ENCODE measurements at places on chromosomes 6 and 20. TPM values are rescaled to one million over a fixed set of nuclear protein-coding genes. Genes with fewer than 3 reads are reported as not detected.

GRCh38 chr6:44054721-44055559 is 72.3 kb downstream of the MRPL14 start:
- DNase-seq = peak; percentile 68

- no peak for DNase-seq
Measured at GRCh38 chr6:94501516-94501915, 1075.8 kb upstream of the MANEA start.

DNA sequence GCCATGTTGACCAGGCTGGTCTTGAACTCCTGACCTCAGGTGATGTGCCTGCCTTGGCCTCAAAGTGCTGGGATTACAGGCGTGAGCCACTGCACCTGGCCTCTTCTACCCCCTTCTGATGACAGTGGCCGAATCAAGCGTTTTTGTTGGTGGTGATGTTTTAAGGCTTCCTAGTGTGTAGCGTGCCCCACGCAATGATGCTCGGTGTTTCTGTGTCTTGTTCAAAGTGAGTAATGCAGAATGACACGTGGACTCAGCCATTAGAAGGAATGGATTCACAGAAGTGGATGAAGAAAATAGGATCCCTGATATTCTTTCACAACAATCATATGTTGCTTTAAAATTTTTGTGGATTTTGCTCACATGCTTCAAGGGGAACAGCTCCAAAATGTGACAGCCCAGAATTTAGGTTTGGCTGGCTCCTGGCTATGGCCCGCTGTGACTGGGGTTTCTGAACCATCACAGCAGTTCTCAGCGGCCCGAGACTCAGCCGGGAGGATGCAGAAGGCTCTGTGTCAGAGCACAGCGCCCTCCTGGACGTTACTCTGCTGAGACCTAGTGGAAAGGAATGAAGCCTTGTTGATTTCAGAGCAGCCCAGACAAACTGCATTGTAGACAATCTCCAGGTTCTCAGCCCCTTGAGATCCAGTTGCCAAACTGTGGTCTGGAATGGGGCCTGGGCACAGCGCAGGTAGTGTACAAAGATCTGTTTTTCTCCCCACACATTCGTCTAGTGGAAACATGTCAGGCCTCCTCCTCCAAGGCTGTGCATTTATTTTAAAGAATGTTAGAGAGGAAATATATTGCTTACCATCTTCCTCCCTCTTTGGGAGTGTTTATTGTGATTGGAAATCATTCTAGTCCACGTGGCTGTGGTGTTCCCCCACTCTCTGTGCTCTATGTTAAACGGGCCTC is 57.6 kb upstream of the TIAM2 start:
- peak; percentile 48 for DNase-seq

NKAIN2 gene
- not detected for total RNA-seq

DAAM2 gene
- total RNA-seq = 3.4 TPM

All from fibroblast of the aortic adventitia (primary cell).